ENCODE measurements at places on chromosomes 1 and 21.
A peak's percentile ranks its signal among the peaks of the same experiment; 100 is the strongest.

DNA sequence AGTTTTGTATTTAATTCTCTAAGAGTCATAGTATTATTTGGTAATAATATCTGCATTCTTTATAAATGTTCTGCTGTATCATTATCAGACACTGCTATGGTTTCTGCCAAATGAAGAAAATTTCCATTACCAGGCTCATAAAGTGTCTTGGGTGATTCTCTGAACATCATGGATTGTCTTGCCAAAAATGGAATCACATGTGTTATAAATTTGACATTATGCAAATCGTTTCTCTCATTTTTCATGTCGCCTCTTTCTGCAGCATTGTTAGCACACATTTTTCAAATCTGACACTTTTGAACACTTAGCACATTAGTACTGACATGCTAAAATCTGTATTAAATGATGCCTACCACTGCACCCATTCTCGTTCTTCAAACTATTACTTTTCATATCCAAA lies 74.2 kb upstream of the NEK7 start:
- DNase-seq, result no peak

DNA sequence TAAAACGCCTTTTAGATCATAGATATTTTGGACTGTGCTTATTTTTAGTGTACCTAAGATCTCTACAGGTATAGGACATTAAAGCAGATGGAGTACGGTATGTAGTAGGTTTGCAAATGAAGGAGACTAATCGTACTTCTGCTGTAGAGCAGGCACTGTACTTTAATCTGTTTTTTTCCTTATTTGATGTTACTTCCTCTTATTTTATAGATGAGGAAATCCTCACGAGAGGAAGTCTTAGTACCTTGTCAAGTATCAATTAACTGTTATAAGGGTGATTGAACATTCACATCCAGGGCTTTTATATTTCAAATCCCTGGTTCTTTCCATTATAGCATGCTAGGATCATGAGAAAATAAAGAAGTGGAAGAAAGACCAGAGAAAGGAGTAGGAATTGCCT lies 41.1 kb downstream of the CACHD1 start:
- no peak for DNase-seq

DNA sequence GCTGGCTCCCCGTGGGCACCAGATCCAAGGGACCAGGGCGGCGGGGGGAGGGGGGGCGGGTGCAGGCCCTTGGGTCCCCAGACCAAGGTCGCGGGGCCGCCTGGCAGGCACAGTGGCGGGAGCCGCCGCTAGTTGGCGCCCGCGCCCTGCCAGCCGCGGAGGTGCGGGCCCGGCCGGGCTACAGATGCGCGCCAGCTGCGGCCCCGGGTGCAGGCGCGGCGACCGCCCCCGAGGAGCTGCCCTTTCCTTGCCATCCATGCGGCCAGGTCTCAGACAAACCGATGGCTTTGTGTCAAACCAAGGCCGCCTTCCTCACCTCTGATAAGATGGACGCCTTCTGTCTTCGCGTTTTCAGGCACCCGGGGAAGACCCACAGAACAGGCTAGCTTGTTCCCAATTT lies 2.2 kb upstream of the RUNX3 start:
- no peak for DNase-seq

- peak; percentile 68 for DNase-seq
Measured at GRCh38 chr1:23558140-23558871, 995 bp downstream of the ID3 start.

DNA sequence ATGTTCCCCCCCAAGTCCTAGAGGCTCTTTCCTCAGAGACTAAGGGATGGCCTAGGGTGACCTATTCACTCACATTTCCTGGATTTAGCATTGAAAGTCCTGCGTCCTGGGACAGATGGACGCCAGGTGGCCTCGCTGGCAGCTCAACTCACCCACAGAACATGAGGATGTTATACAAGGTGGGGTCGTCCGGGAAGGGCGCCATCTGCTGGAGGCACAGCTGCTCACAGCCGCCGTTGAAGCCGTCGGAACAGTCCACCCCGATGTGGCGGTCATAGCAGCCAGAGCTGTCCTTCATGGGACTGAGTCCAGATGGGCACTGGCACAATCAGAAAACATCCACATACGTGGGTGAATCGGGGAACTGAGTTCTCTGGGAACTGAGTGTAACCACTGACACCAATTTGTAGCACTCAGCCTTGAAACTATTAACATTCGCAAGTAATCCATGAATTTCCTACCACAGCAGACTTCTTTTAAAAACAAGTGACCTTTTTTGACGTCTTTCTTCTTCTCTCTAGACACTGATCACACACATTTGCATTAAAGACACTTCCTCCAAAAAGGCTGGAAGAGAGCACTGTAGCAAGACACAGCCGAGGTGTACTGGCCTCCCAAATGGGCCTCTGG lies 215.4 kb downstream of the ASTN1 start:
- DNase-seq, result peak; percentile 22

- DNase-seq, result no peak
Measured at GRCh38 chr21:42350318-42350910, 380 bp downstream of the TFF2 start.

DNA sequence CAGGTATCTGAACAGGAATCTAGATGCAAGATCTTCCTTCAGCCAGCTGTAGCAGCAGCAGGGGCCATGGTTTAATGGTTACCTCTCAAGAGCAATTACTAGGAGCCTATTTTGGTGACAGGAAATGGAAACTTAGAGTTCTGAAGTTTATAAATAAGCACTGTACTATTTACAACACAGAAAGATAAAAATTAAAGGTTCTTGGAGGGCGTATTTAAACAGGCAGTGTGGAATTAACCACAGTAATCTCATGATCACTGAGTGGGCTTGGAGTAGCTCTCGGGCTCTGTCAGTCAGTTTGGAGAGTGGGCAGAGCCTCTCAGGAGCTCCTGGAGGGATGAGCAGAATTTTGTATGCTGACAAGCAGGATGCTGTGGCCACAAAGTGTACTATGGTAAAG lies 10.2 kb upstream of the FCRL5 start:
- no peak for DNase-seq

- DNase-seq, result no peak
Measured at GRCh38 chr1:226825037-226825745, 45.2 kb upstream of the PSEN2 start.

DNA sequence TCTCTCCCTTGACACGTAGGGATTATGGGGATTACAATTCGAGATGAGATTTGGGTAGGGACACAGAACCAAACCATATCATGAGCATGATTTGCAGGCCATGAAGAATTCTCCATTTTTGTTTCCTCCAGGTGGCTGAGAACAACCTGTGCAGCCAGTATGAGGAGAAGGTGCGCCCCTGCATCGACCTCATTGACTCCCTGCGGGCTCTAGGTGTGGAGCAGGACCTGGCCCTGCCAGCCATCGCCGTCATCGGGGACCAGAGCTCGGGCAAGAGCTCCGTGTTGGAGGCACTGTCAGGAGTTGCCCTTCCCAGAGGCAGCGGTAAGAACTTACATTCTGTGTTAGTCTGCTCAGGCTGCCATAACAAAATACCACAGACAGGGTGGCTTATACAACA lies 9.7 kb downstream of the MX1 start:
- no peak for DNase-seq

DNA sequence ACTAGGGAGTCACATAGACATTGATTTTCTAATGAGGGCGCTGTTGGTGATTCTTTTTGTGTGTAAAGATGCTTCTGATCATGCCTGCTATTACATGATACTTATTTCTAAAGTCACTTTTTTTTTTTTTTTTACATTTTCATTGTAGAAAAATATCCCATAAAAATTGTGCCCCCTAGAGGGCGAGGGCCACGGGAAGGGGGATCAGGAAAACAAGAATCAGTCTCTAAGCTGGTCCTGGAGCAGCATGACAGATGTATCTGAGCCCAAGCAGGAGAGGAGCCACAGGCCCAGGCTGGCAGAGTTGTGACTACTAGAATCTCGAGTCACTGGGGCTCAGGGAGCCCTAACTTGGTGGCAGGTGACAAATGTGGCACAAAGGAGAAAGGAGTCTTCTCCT lies 28.1 kb downstream of the ZSCAN20 start:
- DNase-seq, result no peak

DNA sequence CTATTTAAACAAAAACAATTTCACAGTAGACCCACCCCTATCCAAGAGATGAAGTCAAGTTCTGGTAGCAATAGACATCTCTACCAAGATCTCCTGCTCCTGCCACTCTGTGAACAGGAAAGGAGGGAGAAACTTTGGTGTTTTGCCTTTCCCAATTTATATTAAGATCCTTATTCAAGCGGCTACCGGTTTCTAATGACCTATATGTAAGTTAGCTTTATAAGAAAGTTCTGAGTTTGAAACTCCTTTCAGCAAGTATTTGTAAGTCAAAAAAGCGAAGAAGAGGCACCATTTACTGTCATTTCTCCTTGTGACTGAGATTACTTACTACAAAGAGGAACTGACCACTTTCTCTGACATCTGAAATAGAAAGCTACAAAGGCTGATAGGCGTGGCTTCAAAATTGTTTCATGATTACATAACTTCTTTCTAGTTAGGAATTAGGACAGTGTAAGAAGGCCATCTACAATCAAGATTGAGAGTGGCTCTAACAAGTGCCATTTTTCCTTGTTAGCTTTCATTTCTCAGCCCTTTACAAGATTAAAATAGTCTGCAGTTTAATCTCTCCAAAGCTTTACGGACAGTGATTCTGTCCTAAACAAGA lies at the start of gene MNDA:
Gene MNDA (plus strand): TSS at position 448 of the 604 bp plus-strand sequence. CDS start 10,803 bp downstream, outside the sequence.
- no peak for DNase-seq

DNA sequence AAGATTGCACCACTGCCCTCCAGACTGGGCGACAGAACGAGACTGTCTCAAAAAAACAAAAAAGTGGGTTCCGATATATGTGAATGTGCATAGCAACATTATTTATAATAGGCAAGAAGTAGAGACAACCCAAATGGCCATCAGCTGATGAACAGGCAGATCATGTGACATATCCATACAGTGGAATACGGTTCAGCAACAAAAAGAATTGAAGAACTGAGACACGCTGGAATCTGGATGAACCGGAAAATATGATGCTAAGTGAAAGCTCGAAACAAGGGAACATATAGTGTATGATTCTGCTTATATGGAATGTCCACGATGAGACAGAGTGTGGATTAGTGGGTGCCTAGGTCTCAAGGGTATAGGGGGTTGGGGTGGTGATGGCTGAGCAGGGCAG lies 28.5 kb upstream of the MORC3 start:
- DNase-seq, result no peak

DNA sequence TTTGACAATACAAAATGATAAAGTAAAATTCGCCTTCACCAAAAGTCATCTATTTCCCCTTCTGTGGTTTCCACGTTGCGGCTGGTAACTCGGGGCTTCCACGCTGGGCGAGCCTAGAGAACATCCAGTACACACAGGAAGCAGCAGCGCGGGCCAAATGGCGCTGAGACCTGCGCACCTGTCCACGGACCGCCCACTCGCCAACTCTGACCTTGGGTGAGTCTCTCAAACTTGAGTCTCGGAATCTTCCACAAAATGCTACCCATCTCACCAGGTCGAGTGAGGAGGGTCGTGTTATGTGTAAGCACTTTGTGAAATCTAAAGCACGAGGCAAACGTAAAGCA lies 820 bp upstream of the TTF2 start:
- peak; percentile 26 for DNase-seq

DNA sequence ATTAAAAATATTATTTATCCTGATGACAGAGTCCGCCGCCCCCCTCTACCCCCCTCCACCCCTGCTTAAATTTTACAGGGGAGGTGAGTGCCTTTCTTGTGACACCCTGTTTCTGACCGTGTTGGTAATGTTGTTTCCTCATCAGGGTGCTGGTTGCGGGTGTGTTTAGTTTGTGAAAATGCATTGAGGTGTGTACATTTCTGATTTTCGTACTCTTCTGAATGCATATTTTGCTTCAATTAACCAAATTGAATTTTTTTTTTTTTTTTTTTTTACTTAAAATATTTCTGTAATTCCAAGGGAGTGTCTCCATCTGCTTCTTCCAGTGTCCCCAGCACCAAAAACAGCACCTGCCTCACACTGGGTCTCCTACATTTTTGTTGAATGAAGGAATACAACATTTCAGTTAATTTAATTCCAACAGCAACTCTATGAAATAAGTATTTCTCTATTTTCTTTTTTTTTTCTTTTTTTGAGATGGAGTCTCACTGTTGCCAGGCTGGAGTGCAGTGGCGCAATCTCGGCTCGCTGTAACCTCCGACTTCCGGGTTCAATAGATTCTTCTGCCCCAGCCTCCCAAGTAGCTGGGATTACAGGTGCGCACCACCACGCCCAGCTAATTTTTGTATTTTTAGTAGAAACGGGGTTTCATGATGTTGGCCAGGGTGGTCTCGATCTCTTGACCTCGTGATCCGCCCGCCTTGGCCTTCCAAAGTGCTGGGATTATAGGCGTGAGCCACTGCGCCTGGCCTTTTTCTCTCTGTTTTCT lies 5.6 kb upstream of the SLC2A1 start:
- DNase-seq, result no peak

DNA sequence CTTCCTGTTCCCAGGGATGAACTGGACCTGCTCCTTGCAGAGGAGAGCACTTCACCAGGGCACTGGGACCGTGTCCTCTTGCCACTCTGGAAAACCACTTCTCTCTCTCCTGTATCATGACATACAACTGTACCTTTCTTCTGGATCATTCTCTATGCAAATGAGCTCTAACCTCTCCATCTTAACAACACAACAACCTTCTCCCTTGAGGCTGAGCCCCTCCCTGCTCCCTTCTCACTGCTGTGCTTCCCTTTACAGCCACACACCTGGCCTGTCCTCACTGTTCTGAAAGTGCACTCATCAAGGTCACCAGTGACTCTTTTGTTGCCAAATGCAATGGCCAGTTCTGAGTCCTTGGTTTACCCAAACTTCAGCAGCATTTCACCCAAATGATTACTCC lies 54.5 kb upstream of the MRPS6 start:
- DNase-seq, result no peak

DNA sequence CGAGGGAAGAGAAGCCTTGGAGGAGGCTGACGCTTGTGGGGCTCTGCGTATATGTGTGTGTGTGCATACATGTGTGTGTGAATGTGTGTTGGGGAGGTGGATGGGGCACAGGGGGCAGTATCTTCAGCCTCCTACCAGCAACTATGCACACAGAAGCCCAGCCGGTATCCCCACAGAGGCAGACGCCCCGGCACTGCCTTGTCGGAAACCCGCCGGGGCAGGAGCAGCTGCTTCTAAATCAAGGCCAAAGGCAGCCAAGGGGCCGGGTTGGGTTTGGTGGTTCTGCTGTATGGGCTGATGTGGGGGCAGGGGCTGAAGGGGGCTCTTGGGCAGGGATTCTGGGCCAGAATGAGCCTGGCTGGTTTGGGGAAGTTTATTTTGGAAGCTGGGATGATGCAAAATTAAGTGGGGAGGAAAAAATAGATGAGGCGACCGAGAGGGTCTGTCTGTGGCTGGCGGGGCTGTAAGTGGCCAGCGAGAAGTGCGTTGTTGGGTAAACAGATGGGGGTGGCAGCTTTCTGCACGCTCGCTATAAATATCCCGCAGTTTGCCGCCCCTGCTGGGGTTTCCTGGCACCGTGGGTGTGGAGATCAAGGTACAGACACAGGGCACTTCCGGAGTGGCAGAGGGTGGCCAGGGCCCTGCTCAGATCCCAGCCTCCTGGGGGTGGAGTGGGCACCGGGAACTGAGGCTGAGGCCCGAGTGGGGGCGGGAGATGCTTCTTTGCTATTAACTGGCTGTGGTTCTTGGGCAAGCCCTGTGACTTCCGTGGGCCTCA lies 11.0 kb upstream of the WNT4 start:
- no peak for DNase-seq

GRCh38 chr1:243658594-243659105 lies 191.4 kb downstream of the AKT3 start:
- no peak for DNase-seq

GRCh38 chr1:68799096-68799495 lies 302.2 kb upstream of the DEPDC1 start:
- no peak for DNase-seq
